ENCODE measurements at places on chromosomes 11 and 22.

- no peak for DNase-seq
Observed at GRCh38 chr11:114275280-114275679, 20.9 kb upstream of the NNMT start.

- DNase-seq: no peak
Observed at GRCh38 chr11:115122274-115122673, 381.9 kb downstream of the CADM1 start.

- DNase-seq: no peak
Observed at GRCh38 chr11:8292351-8292750, 28.7 kb upstream of the LMO1 start.

- no peak for DNase-seq
Observed at GRCh38 chr11:68028802-68029545, 1.5 kb upstream of the NDUFS8 start.

DNA sequence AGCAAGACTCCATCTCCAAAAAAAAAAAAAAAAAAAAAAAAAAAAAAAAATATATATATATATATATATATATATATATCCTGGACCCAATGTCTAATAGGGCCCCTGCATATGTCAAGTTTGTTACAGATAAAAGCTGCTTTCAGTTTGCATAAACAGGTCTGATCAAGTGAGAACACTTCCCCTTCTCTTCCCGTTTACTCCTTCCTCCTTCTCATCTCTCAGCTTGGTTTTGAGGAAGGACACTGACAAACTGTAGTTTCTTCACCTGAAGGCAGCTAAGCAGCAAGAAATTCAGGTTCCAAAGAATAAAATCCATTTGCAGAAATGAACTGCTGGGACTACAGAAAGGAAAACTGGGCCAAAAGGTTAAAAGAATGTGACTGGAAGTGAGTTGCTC lies 11.7 kb downstream of the THOC5 start:
- no peak for DNase-seq

DNA sequence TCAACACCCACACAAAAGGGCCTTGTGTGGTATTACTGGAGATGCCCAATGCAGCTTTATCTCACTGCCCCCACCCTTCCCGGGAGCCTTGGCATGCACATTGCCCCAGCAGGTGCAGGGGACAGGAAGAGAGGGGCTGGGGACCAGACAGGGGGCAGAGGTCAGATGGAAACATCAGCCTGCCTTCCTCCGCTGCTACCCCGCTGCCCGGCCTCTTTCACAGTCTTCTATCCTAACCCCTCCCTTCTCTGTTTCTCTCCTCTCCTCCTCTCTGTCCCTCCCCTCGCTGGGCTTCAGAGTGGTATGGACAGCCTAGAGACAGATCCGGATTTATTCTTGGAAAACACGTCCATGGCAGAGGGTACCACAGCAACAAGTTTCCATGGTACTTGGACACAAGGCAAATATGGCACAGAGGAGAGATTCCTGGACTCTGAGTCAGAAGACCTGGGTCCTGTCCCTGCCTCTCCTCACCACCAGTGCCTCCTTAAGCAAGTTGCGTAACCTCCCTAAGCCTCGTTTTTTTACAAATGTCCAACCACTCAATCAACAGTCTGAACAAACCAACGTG lies 8.3 kb upstream of the IGSF9B start:
- DNase-seq: no peak

DNA sequence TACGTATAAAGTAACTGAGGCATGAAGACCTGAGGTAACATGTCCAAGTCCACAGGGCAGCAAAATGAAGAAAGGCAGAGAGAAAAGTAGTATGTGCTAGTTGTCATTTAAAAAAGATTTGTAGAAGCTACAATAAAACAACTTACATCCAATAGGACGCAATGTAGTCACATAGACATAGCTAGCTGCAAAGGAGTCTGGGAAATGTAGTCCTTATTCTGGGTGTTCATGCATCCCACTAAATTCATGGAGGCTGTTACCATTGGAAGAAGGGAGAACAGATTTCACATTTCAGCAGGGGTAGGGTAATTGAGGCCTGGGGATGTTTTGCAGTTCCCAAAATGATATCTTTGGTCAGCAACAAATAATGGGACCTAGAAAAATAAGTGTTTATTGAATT lies 571.4 kb downstream of the MIAT start:
- no peak for DNase-seq

DNA sequence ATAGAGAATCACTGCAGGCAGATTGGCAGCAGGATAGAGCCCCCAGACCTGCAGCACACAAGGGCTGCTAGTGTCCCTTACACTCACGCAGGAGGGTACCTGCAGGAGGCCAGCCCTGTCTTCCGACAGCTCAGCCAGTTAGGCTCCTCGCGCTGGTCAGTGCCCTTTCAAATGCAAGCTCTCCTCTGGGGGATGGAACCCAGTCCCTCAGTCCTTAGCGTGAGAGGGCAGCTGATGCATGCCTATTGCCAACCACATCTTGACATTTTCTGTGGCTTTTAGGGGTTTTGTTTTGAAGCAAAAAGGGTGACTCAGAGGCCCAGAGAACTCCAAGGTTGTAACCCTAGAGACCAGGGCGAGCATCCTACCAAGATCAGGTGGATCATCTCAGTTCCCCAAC lies 40.0 kb downstream of the WNT11 start:
- DNase-seq: no peak

DNA sequence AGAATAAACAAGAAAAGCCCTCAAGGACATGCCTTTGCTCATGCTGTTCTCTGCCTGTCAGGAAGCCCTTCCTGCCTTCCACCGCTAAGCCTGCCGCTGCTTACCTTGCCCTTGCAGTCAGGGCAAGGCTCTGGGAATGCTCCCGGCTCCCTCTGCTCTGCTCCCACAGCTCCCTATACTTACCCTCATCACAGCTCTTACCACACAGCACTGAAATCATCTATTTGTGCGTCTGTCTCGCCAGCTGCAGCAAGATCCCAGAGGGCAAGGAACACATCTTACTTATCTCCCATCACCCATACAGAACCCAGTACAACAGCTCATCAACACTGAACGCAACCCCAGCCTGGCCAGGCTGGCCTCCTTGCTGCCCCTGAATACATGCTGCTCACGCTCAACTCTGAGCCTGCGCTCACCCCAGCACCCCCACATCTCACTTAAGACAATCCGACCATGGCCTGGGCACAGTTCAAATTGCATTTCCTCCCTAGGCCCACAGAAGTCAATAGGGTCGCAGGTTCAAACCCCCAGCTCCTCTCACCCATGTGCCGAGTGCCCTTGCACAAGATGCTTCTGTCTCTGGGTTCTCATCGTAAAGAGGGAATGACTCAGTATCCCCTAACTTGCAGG lies 161.8 kb downstream of the IGLL1 start:
- no peak for DNase-seq

DNA sequence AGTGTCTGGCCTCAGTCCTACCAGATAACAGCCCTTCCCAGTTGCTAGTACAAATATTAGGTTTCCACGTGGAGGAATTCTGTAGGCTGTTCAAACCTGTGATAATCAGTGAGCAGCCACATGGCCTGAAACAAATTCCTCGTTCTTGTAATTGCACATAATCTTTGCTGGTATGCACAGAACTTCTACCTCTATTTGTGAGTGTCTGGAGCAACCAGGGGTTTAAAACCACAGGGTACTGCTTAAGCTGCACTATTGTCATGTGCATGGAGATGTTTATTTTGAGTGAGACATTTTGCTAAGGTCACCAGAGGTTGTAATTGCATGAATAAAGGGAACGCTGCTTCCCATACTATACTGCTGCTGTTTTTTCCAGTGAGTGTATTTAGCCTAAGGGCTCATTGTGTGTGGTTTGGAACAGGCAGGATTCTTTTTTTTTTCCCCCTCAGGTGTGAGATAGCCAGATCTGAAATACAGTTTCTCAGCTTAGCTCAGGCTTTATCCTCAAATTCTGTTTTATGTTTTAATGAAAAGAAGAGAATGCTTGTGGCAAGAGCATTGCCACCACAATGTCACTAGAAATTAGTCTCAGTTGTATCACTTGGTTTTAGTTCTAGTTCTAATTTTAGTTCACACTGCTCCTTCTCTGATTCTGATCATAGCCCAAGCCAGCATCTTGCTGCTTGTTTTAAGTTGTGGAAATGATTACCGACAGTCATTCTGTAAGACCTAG lies 60.5 kb downstream of the CYB5R2 start:
- DNase-seq: no peak

GRCh38 chr11:70306586-70307033 lies 36.1 kb downstream of the PPFIA1 start:
- DNase-seq: no peak

- DNase-seq: no peak
Observed at GRCh38 chr11:112348480-112349029, 87.9 kb upstream of the PLET1 start.

DNA sequence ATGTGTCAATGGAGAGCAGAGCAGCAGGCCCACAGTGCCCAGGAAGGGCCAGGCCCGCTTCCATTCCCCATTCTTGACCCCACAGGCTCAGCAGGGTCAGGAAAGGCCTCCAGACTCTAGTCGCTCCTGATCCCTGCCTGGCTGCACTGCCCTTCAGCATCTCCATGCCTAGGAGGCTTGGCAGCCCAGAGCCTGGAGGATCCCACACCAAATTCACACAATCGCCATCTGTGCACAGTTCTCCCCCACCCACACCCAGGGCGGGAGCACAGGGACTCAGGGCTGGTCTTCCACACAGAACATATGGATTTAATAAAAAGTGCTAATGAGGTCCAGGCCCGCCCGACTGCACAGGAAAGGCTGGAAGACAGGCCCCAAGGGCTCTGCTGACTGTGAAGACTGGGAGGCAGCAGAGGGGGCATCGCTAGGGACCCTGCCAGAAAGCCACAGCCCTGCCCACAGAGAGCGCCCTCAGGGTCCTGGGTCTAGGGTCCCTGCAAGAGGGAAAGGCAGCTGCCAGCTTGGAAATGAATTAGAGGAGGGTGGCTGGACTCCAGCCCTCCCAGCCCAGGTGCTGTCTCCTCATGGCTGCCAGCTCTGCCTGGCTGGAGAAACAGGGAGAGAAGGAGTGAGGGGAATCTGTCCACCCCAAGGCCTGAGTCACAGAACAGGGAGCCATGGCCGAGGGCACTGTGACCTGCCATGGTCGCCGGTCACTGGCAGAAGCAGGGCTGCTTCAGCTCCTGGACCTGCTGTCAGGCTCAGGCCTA lies 39.7 kb downstream of the DKK3 start:
- no peak for DNase-seq

- no peak for DNase-seq
Observed at GRCh38 chr11:28017816-28018215, 90.1 kb downstream of the KIF18A start.

GRCh38 chr11:121237686-121238658 lies 54.6 kb upstream of the SC5D start:
- DNase-seq: no peak

DNA sequence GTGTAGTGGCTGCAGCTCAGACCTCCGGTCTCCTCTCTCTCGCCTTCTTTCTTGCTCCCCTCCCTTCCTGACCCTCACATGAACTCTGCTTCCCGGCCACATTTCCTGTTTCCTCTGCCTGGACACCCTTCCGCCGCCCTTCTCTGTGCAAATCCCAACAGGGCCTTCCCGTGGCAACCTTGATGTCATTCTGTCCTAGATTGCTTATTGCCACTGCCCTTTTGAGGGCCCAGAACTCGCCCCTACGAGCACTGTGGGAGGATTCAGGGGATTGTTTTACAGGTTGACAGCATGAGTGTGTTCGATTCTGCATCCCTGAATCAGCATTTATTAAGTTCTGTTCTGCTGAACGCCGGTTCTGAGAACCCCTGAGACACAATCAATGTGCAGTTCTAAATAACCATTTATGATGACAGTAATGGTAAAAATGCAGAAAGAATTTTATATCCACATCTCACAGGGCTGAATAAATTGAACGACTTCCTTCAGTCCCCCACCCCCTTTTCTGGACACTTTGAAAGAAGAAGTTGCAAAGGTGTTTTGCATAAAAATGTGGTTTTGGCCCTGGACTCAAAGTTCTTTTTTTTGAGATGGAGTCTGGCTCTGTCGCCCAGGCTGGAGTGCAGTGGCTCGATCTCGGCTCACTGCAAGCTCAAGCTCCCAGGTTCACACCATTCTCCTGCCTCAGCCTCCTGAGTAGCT lies 6.4 kb downstream of the BATF2 start:
- DNase-seq: no peak

DNA sequence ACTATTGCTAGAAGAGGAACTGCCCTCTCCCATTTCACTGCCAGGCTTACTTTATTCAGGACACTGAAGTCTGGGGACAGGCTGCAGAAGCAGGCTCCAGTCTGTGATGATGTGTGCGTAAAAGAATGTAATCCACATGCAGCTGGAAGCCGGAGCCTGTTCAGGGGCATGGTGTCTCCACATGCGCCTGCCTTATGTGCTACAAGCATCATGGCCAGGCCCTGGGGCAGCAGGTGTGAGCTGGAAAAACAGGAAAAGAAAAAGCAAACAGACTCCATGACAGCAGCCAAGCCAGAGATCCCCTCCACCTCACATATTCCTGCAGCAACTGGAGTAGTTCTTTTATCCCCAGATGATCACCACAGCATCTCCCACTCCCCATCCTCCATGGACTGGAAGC lies 33.4 kb downstream of the ARFGAP2 start:
- no peak for DNase-seq

- no peak for DNase-seq
Observed at GRCh38 chr22:49446145-49446758, 381.4 kb downstream of the BRD1 start.

- DNase-seq: no peak
Observed at GRCh38 chr11:134786636-134787035, 374.6 kb upstream of the B3GAT1 start.

DNA sequence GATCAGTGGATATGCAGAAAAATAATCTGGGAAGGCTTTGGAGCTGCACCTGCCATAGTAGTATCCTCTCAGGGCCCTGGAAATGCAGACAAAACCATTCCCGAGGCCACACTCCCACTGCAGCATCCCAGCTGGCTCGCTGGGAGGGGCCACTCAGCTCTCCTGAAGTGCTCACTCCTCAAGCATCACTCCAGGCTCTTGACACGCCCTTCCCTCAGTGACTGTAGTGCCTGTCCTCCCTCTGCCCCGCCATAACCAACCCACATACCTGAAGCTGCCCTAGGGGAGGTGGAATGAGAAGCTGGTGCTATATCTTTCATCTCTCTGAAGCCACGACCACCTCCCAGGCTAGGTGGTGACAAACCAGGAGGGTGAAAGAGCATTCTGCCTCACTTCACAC lies 4.8 kb downstream of the DSCAML1 start:
- peak; percentile 58 for DNase-seq

- DNase-seq: no peak
Observed at GRCh38 chr11:110035357-110035756, 57.8 kb upstream of the ZC3H12C start.

DNA sequence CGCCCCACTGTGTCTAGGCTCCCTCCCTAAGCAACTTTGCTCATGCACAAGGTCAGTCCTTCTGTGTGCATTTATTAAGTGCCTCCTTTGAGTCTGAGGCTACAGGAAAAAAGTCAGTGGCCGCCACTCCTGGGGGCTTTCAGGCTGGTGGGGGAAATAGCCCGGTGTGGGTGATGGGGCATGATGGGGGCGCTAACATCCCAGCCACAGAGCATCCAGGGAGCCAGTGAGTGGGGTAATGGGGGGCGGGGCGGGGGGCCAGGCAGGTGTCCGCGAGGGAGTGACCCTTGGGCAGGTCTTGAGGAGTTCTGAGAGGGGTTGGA lies 9.9 kb upstream of the EHD1 start:
- no peak for DNase-seq

- no peak for DNase-seq
Observed at GRCh38 chr11:71060391-71060791, 192.0 kb downstream of the SHANK2 start.

Data from NCI-H2107 (cell line).